ENCODE measurements at places on chromosomes 13 and 19.

- no peak for DNase-seq
Observed at GRCh38 chr19:42274065-42274682, 5.1 kb downstream of the CIC start.

DNA sequence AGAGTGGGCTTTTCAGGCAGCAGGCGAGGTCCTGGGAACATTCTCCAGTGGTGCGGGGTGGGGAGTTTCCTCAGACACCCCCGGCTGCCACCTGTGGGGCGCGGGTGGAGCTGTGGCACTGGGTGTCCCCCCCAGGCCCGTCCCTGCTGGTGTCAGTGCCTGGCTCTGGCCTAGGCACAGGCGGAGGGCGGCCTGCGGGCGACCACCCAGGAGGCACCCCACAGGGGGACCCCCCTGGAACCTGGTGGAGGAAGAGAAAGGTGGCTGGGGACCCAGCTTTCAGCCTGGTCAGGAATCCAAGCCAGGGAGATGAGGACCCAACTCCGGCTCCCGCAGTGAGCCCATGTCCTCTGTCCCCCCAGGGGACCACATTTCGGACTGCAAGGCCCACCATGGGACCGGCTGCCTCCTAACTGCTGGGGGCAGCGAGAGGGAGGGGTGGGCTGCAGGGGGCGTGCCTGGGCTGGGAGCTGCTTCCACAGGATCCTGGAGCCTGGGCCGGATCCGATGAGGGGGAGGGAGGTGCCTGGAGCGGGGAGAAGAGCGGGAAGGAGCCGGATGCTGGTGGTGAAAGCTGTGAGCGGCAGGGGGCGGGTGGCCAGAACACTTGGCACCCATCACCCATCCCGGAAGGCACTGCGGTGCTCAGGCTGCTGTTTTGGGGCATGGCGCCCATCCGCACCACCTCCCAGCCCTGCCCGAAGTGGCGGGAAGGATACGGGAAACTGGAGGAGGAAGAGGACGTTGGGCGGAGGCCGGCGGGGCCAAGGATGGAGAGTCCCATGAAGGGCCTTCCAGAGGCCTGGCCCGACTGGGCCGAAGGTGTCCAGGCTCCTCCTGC, 5.5 kb upstream of the CTXN1 start:
- DNase-seq, result no peak

GRCh38 chr13:110618780-110619179, 3.4 kb downstream of the NAXD start:
- no peak for DNase-seq

DNA sequence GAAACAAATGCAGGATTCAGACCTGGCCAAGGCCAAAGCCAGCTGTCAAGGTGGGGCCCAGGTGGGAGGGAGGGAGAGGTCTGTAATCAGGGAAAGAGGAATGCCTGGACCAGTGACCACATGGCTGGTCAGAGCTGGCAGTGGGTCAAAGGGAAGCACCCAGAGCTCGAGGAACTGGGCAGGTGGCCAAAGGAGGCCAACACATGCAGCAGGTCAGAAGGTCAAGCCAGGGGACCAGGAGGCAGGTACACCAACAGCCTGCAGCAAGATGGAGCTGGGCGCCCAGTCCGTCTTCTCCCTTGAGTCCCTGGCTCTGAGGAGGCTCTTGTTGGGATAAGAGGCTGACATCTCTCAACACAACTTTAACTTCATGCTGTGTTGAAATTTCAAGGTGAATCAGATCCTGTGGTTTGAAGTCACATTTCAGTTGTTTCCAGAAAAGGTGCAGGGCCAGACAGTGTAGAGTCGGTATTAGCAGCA, 17.1 kb downstream of the GPATCH1 start:
- no peak for DNase-seq

- no peak for DNase-seq
Observed at GRCh38 chr13:89763005-89763404, 1584.5 kb upstream of the MIR17HG start.

- DNase-seq, result no peak
Observed at GRCh38 chr13:86813198-86813597, 858.0 kb upstream of the SLITRK5 start.

All from neural progenitor cell (in vitro differentiated cells).